Activated CD4-positive, alpha-beta T cell treated with anti-CD3 and anti-CD28 coated beads, Interleukin-2, Interleukin-6, amounts not matched to agents 100 ng/mL and 50 ng/mL, durations not matched to agents 16 hours and 8 hours (primary cell): ENCODE measurements at places on chromosomes 5 and 9.

DNA sequence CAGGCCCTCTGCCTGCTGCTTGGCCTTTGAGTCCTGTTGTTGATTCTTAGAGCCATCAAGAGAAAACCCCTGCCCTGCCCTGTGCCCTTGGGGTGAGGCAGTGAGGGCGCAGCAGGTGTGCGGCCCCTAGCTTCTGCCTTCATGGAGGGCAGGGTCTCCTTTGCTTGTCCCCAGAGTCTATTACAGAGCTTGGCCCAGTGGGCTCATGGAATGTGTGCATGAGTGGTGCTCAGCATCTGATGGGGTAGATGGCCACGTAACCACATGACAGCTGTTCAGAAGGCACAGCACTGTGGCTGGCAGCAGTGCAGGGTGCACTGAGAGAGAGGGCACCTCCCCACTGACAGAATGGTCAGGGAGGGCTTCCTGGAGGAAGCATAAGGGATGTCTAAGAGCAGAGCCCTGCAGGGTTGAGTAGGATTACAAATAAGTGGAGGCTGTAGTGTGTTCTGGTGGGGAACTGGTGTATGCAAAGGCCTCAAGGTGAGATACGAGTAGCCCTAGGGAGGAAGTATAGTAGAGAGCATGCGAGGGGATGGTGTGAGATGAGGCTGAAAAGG, 70.8 kb downstream of the MACROH2A1 start:
- DNase-seq: no peak

DNA sequence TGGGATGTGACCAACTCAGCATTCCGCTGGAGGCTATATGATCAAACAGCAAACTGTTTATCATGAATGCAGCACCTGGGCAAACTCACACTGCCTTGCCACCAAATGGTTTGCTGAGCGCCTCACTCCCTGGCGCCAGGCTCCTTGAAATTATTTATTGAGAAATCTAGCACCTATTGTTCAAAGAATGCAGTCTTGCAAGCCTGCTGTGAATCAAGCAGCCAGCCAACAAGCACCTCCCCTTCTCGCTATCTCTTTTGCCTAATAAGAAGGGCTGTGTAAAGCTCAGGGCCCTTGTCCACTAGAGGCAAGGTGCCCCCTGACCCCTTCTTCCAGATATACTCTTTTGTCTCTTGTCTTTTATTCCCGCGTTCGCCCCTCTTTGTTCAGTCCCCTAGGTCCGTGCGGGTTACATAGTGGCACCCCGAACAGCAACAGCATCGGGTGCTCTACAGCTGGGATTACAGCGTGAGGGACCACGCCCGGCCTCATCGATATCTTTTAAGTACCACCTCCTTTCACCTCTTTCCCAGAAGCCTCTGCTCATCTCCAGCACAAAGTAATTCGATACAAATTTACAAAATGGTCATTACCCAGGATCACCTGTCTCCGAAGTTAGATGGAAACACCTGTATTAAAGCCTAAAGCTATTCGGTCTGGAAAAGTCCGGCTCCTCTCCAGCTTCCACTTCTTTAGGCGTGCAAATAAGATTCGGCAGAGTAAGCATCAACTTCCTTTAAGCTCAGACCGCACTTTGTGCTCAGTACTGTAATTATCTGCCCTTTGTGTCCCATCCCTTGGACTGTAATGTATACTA, 896 bp downstream of the RIGI start:
- peak; percentile 12 for DNase-seq

- no peak for DNase-seq
Observed at GRCh38 chr5:65066387-65067146, 297.8 kb downstream of the CWC27 start.

- no peak for DNase-seq
Observed at GRCh38 chr5:56350597-56351170, 117.6 kb upstream of the ANKRD55 start.

- no peak for DNase-seq
Observed at GRCh38 chr5:176788941-176789872, 21.2 kb upstream of the UNC5A start.
